ENCODE measurements at places on chromosomes 1 and 21.

DNA sequence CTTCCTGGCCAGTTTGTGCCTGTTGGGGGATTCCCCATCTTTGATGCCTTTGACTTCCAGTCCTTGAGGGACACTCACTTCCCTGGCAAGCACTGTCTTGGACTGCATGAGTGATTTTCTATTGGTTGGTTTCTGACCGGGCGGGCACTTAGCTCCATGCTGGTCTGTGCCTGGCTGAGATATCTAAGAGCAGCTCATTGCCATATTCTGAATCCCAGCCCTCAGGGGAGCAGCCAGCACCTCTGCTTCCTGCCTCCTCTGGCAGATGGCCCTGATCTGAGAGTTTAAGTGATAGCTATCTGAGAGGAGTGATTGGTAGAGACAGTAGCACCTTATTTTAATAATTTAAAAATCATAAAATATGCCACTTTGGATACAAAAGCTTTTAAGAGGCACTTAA, 52.5 kb downstream of the DISC1 start:
- DNase-seq = no peak

DNA sequence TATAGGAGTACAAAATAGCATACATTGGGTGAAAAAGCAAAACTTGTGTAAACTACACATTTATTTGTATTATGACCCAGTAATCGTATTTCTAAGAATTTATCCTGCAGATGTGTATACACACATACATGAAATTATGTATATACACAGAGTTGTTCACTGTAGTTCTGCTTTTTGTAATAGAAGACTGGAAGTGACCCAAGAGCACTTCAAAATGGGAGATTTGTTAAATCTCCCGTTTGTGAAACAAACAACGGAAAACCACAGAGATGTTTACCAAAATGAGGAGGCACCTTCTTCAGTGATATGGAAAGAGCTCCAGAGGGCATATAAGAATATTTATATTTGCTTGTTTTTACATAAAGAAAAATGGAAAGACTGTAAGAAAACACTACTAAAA, 18.0 kb upstream of the MNDA start:
- no peak for DNase-seq

DNA sequence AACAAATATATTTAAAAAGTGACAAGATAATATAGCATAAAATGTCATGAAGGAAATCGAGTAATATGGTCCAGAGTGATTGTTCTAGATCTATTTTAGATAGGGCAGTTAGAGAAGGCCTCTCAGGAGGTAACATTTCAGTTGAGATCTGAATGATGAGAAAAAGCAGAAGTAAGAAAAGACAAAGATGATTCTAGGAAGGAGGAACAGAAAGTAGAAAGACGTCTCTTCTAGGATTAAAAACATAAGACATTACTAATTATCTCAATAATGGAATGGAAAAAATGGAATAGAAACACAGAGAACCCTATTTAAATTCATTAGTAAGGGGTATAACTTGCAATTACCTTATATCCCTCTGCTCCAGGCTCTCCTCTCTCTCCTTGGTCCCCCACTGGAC, 130.0 kb upstream of the ZNHIT6 start:
- no peak for DNase-seq

- DNase-seq = no peak
Measured at GRCh38 chr1:19661721-19662228, 2.9 kb upstream of the HTR6 start.

- no peak for DNase-seq
Measured at GRCh38 chr1:54336116-54336515, 70.1 kb downstream of the SSBP3 start.

DNA sequence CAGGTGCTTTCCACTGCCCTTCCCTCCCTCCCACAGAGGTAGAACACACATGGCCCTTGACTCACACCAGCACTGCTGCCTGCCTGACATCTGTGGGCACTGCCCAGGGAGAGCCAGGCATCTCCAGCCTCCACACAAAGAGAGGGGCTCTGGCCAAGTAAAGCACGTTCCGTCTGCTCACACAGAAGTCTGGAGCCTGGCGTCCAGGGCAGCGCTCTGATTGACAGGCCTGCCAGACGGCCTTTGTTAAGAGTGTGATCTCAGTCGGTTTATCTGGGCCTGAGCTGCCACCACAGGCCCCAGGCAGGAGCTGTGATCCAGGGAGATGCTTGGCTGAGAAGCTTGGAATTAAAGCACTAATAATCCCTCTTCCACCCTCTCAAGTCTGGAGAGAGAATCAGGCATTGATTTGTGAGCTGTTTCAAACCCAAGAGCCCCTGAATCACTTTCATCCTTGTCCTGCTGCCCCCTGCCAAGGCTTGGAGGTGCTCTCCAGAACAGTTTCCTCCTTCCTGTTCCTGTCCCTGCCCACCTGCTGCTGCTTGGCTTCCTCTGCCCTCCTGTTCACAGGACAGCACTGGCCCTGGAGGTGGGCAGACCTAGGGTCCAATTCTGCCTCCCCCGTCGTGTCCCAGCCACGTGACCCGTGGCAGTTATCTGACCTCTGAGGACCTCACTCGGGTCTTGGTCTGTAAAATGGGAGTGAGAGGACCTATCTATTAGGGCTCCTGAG, 3.7 kb downstream of the DMRTB1 start:
- no peak for DNase-seq

- peak; percentile 62 for DNase-seq
Measured at GRCh38 chr1:161200992-161201835, 953 bp upstream of the NDUFS2 start.

- DNase-seq = no peak
Measured at GRCh38 chr1:225580238-225581099, 72.5 kb downstream of the ENAH start.

GRCh38 chr21:34599534-34600101, 15.3 kb downstream of the RCAN1 start:
- no peak for DNase-seq

DNA sequence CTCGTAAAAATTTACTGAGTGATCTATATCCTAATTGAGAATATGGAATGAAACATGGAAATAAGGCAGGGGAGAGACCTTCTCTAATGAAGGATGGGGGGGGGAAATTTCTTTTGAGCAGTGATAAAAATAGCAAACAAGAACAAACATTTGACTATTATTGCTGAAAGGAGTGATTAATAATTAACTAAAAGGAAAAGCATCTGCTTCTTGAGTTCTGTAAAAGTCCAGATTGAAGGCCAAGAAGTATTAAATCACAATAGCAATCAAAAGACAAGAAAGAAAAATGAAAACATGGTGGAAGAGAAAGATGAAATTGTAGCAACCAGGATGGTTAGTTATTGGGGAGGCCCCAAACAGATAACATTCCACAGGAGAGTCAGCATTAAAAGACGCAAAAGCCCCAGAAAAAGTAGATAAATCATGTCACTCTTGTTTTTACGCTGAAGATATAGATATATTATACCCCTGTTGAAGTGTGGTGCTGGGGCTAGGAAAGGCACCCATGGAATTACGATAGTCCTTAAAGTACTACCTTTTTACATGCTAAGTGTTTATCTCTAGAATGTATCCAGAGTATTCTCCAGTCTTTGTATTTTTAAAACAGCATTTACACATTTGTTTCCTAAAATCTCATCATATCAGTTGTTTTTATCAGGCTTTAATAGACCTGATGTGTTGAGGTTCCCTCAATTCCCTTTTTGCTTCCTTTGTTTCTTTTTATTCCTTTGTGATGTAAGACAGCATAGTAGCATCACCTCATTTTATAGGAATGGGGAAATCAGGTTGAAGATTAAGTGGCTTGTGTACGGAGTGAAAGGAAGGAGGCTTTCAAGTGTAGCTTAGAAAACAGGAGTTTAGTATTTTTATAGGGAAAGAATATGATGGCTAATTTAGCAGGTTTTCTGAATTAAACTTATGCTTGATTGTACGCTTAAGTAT, 28.9 kb downstream of the DISP1 start:
- no peak for DNase-seq

DNA sequence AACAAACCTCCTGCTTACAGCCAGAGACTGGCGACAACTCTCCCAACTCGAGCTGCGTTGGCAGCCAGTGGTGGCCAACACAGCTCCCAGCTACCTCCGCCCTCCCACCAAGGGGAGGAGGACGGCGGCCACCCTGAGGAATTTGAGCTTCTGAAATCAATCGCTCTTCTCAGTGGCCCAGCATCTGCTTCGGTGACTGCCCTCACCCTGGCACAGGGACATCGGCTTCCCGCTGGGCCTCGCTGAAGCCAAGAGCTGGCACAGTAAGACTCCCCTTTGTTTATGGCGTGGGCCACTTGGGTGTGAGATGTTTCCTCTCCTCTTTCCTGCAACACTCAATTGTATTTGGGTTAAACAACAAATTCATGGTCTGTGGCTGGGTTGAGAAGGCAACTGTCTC, 136.2 kb downstream of the ZBTB18 start:
- DNase-seq = peak; percentile 6

Data from hypothalamus (tissue), 51 donors.